ENCODE measurements at places on chromosomes 3 and 15.

- no peak for DNase-seq
Measured at GRCh38 chr3:30193625-30194044, 412.8 kb upstream of the TGFBR2 start.

GRCh38 chr15:93217343-93217742 is 128.3 kb upstream of the RGMA start:
- DNase-seq, result no peak

DNA sequence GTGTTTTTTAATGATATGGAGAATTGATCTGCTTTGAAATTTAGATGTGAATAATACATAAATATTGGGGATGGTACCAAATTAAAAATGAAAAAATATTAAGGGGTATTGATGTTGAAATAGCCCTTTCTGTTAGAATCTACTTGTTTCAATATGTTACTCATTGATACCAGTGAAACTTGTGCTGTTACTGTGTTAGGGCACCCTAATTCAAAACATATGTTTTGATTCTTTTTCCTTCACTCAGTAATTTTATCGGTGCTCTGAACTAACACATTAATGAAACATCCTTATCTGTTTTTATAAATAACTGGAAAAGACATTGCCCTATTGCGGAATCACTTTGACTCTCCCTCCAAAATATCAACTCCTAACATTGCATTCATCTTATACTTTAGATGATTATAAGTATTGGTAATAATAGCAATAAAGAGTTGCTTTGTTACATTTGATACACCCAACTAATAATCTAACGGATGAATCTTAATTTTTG is 52.0 kb upstream of the CCNB2 start:
- DNase-seq, result no peak

- no peak for DNase-seq
Measured at GRCh38 chr15:59020322-59020721, 32.9 kb downstream of the RNF111 start.

DNA sequence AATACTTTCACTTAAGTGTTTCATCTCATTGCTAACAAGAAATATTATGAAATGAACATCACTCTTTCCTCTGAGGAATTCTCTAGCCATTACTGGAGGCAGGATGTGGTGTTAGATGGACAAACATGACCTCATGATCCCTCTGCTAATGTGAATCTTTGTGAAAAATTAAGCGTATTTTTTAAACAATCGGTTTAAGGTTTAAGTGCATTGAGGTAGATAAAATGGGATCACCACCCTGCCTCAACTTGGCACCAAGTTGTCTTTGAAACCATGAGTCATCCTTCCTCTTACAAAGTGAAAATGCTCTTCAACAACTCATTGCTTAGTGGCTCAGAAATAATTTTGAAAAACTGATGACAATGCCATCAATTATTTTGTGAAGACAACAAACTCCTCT is 76.0 kb upstream of the DCBLD2 start:
- peak; percentile 6 for DNase-seq

DNA sequence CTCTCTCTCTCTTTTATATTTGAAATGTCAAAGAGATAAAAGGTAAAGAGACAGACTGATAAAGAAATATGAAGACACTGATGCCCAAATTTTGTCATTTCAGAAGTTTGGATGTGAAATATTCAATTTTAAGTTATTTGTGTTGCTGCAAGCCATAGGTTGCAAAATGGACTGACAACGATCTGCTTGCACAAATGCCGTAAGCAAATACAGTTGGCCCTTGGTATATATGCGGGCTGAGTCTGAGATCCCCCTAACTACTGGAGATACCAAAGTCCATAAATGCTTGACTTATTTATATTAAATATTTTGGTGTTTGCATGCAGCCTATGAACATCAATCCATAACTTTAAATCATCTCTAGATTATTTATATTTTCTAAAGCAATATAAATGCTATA is 1459.1 kb upstream of the ALCAM start:
- no peak for DNase-seq

DNA sequence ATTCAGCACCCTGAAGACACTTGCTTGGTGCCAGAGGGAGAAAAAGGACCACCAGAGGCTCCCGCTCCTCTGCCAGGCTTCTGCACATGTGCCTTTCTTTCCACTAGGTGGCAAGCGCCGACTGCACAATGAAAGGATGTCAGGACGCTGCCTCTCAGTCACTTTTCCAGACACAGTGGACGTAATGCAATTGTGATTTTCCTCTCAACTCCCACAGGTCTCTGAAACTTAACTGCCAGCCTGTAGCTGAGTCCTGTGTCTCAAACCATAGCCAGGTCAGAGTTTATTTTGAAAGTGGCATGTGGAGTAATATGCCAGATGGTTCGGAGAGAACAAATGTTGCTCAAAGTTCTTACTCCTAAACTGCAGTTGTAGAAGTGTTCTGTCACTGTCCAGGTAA is 162.9 kb downstream of the ITPR1 start:
- peak; percentile 24 for DNase-seq

DNA sequence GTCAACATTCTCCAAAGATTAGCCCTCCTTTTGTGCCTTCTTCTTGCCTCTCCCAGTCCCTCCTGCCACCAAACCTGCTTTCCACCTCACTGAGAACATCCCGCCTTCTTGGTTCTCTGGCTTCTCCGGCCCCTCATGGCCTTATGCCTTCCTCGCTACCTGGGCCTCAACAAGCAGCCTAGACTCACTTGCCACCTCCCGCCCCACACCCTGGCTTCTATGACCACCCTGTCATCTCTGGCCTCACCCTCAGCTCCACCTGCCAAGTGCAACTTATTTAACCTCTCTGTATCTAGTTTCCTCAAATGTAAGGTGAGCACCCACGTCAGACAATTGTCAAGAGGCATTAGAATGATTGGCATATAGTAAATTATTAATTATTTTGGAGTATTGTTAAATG is 68.8 kb upstream of the MEX3B start:
- DNase-seq, result no peak

GRCh38 chr15:74800559-74801094 is 12.0 kb upstream of the LMAN1L start:
- DNase-seq, result no peak

DNA sequence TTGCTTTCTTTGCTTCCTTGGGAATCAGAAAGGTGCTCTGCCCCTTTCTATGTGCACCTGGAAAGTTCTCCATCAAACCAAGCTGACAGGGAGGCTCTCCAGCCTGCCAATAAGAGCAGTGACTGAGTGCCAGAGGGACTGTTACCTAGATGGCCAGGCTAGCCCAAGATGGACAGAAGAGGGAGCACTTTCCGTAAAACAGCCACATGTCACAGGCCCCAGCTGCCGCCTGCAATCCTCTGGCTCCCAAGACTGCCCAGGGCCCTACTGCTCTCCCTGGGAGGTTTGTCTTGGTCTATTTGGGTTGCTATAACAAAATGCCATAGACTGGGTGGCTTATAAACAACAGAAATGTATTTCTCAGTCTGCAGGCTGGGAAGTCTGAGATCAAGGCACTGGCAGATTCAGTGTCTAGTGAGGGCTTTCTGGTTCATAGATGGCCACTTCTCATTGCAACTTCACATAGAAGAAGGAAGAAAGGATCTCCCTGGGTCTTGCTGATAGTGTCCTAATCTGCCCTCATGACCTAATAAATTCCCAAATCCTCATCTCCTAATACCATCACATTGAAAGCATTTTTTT is 72.3 kb downstream of the TAMM41 start:
- DNase-seq, result no peak

DNA sequence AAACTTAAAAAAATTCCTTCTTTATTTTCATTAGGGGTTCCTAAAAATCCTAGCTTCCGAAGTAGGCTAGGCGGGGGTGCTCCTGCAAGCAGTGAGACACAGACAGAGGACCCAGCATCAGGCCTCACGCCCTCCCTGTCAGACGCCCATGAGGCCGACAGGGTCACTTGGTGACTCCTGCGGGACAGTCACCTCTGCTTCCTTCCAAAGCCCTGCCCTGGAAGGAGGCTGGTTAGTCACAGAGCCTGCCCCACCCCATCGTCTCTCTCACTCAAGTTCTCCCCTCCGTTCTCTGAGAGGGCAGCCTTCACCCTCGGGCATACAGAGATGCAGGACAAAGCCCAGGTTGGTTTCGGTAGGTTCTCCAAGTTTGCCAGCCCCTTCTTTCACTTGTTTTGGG is 38.6 kb downstream of the EHD4 start:
- no peak for DNase-seq

DNA sequence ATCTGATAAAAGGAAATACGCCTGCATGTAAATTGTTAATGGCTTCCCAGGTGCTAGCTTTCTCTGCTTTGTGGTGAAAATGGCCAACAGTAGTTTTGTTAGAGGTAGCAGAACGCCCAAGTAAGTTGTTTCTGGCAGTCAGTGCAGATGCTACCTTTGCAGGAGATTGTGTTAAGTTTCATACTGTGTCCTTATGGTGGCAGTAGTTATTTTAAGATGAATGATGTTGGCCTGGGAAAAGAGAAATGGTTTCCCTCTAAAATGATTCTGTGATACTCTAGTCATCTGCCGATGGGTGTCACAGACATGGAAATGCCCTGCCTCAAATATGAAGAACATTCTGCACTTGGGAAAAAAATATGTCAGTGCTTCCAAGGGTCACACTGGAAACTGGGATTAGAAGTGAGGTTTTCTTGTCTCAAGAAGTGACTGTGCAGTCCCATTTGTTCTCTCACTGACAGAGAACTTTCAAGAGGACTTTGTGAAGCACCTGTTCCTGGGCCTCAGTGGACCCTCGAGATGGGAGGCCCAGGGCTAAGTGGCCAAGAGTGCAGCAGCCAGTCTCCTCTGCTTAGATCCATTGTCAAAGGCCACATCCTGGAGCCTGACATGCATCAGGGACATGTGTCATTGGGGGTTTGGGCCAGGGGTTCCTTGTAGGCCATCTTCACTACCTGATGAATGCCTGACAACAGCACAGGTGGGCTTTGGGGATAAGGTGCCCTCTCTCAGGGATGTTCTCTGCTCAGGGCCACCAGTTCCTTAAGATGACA is 393.3 kb downstream of the CACNA2D3 start:
- DNase-seq, result no peak

DNA sequence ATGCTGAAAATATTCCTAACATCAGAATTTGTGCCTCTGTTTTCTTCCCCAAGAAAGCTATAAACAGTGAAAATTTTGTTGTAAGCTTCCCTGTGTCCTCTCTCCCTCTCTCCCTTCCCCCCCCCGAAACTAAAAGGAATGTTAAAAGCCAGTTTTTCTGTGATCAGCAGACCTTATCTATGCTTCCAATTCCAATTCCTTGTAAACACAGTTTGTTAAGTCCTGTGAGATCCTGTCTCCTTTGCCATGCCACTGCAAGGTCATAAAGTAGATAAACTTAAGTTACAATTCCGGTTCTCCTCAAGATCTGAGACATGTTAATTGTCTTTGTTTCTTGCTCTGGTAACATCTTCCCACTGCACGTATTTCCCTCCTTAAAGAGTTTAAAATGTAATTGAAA is 42.9 kb upstream of the DHX36 start:
- DNase-seq, result no peak

GRCh38 chr3:196108075-196108743 is 26.3 kb upstream of the TFRC start:
- no peak for DNase-seq
